ENCODE measurements at places on chromosomes 12 and 14.

- no peak for DNase-seq
Measured at GRCh38 chr14:51730098-51730497, 78.4 kb downstream of the FRMD6 start.

GRCh38 chr14:61438036-61438435 is 116.7 kb downstream of the PRKCH start:
- no peak for DNase-seq

DNA sequence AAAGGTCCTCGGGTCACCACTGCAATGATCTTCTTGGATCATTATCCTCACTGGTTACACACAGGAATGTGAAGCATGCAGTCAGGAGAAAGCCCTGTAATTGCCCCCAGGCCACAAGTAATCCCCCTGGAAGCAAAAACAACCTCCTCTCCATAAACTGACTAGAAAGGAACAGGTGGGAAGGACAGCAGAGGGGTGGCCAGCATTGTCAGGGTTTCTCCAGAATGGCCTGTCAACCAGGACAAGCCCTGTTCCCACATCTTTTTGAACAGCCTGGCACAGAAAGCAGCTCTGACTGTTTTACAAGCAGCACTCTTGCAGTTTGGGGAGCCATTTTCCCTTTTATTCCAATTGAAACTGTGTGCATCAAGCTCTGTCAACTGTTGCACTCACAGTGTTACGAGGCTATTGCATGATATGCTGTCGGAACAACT is 36.1 kb downstream of the TMCC3 start:
- no peak for DNase-seq

- no peak for DNase-seq
Measured at GRCh38 chr12:93130366-93131054, 201.4 kb upstream of the EEA1 start.

- no peak for DNase-seq
Measured at GRCh38 chr12:2170376-2170775, 117.6 kb downstream of the CACNA1C start.

- DNase-seq: peak; percentile 16
Measured at GRCh38 chr14:80213602-80214001, 2.3 kb upstream of the DIO2 start.

DNA sequence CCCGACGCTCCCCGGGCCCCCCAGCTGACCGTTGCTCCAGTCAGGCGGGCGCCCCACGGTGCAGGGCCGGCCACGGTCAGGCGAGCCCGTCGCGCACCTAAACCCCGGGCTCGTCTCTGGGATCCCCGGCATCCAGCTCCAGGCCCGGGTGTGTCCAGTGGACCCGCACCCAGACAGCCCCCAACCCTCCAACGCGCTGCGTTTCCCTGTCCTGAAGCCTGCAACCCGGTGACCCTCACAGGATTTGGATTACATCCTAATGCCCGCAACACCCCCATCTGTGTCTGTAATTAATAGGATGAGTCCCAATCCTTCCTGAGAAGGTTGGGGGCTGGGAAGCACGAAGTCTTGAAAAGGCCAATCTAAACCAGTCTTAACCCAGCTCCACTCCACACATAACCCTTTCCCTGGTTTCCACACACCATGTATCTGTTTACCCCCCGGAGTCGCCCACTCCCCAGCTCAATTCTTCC is 10.4 kb downstream of the CPNE6 start:
- DNase-seq: no peak

- no peak for DNase-seq
Measured at GRCh38 chr14:78710963-78711362, 540.8 kb downstream of the NRXN3 start.

DNA sequence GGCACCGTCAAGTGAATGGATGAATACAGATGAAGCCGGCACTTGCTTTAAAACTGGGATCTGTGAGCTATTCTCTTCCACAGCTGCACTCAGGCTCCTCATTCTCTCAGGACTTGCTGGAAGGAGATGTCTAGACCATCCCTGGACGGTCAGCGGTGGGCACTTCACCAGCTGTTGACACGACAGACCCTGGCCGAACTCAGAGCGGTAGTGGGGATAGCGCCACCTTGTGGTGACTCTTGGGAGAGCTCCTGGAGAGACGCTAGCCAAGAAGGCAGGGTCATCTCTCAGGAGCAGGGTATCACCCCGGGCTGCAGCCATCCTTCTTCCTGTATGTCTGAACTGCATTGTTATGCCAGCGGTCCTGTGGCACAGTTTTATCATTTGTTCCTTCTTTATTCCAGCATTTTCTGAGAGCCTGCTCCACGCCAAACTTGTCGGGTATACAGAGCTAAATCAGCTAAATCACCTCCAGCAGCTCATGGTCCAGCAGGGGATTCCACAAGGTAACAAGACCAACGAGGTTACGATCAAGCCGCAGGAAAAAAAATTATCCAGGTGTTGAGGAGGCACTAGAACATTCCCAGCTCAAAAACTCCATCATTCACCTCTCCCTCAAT is 10.0 kb downstream of the WNT1 start:
- DNase-seq: peak; percentile 64

DNA sequence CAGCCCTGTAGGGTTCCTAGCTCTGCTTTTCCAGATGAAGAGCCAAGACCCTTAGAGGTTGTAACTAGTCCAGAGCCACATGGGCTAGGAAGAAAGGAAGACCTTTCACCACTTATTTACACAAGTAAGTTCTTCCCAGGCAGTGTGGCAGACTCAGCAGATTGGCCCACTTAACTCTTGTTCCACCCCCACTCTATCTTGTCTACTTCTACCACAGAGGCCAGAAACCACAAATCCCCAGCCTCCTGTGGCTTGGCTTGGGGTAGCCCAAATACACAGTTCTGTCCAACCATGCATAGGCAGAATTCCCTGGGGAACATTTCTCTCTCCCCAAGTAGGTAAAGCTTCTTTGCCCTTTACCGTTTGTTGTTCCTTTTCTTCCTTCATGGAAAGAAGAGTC is 383.5 kb downstream of the RGS6 start:
- no peak for DNase-seq

- peak; percentile 81 for DNase-seq
Measured at GRCh38 chr12:101939856-101940265, 62.5 kb downstream of the DRAM1 start.

DNA sequence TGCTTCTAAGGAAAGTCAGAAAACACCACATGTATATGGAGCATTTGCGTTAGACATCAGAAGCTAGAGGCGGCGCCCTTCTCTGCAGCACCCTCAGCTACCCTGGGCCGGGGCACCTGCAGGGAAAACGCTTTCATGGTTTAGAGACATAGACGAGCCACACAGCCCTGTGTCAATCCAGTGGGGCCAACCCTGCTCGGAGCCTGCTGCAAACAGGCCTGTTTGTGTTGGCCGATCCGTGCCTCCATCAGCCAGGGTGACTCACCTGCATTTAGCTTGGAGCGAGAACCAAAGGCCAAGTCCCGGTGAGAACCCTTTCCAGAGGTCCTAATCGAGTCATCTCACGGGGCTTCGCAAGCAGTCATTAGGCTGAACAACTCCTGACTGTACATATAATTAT is 19.5 kb upstream of the FZD10 start:
- DNase-seq: no peak

- DNase-seq: no peak
Measured at GRCh38 chr12:29883525-29883924, 99.8 kb upstream of the TMTC1 start.

GRCh38 chr12:115953450-115953849 is 324.0 kb downstream of the MED13L start:
- DNase-seq: no peak

DNA sequence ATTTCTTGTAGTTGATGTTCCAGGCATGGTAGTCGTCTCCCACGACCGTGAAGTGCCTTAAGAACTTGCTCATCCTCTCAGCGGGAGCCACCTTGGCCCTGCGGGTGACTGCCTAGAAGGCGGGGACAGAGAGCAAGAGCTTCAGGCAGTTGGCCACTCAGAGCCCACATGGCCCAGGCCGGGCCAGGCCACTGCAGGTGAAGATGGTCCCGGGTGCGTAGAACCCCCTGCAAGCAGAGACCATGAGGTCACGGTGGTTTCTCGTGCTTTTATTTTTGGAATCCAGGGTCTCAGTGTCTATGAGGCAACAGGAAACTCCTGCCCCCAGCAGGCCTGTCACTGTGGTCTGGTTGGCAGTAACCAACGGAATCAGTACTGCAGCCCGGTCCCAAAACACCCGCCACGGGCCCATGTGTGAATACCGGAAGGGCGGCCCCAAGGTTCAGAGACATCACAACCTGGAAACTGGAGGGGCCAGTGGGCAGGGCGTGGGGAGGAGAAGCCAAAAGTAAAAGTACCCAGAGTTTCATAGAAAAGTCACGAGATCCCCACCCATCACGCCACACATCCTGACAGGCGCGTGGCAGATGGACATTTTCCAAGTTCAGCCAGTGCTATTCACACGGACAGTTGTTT is 27.5 kb downstream of the HVCN1 start:
- DNase-seq: no peak

DNA sequence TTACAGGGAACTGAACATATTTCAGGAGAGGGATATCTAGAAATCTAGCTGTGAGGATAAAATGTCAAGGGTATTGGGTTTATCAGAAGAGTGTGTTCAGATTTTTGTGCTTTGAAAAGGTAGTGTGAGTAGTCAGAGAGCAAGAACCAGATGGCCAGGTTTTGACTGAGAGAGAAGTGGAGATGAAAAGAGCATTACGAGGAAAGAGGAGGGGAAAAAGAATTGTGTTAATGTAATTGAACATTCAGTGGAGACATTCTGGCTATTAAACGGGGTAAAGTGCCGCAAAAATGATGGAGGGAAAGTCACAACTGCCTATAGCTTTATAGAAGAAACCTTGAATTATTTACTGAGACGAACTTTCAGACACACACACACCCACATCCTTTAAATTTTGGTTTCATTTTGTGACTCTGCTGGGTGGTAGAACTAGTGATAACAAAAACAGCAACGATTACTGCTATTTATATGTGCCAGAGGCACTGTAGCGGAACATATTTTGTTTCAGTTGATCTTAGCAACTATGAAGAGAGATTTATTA is 213.6 kb downstream of the ERC1 start:
- peak; percentile 9 for DNase-seq

GRCh38 chr12:71014180-71014785 is 93.7 kb upstream of the PTPRR start:
- peak; percentile 36 for DNase-seq

- no peak for DNase-seq
Measured at GRCh38 chr12:76446090-76446489, 97.9 kb upstream of the BBS10 start.

DNA sequence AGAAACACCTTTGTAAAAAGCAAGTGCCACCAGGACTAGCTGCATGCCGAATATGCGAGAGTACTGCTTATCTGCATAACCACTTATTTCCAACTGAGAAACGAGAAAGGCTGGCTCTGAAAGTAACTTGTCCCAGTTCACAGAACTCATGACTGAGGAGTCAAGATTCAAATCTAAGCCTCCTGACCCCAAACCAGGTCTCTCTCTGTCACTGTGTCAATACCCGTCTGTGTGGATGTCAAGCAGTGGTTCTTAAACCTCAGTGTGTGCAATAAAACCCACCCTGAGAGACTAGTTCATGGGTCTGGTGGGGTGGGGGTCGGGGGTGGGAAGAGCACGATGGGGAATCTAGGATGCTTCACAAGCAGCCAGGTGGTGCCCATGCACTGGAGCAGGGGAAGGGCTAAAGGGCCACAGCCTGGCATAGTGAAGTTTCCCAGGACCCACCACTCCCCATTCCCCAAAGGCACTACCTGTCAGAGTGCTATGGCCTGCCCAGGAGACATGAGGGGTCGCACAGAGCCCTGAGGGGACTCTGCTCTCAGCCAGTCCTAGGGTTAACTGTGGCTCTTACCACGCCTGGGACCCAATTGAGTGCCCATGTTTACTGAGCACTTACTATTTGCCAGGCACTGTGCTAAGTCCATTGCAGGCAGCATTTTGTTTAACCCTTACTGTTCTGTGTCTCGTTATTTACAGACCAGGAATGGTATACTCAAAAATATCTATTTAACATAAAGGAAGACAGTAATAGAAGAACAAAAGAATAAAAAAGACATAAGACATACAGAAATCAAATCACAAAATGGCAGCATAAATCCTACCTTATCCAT is 33.4 kb upstream of the PNMA1 start:
- DNase-seq: no peak

DNA sequence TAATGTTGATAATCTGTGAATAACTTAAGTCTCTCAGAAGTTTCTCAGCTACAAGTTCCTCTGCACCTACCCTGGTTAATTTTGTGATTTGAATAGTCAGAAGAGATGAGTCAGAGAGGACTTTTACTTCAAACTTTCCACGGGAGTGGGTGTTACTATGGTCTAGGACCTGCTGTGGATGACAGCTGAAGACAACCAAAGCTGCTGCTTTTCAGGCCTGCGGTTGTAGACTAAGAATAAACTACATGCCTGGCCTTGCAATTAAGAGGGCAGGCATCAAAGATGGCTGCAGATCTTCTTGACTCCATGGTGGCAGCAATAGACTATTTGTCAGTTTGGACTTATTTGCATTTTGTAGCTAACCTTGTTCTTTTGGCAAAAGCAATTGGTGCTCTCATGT is 227.1 kb upstream of the KRR1 start:
- DNase-seq: no peak
